Hematopoietic multipotent progenitor cell treated with erythropoietin and hydrocortisone succinate and interleukin-3 and kit ligand, for 4 days (in vitro differentiated cells): ENCODE measurements at places on chromosomes 3 and 15.

DNA sequence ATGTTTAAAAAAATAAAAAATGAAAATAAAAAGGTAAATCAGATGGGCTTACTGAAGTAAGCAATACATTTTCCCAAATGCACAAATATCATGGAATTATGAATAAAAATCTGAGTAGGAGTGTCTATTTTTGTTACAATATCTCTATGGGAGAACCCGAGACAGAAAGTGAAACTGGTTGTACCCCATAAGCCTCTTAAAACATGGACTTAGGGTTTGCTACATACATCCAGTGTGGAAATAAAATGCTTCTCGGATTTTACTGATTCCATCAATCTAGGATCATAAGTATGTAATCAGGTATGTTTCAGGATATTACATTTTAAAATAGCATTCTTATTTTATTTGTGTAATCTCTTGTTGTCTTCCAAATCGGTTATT is 177.8 kb upstream of the CDIN1 start:
- no peak for DNase-seq

DNA sequence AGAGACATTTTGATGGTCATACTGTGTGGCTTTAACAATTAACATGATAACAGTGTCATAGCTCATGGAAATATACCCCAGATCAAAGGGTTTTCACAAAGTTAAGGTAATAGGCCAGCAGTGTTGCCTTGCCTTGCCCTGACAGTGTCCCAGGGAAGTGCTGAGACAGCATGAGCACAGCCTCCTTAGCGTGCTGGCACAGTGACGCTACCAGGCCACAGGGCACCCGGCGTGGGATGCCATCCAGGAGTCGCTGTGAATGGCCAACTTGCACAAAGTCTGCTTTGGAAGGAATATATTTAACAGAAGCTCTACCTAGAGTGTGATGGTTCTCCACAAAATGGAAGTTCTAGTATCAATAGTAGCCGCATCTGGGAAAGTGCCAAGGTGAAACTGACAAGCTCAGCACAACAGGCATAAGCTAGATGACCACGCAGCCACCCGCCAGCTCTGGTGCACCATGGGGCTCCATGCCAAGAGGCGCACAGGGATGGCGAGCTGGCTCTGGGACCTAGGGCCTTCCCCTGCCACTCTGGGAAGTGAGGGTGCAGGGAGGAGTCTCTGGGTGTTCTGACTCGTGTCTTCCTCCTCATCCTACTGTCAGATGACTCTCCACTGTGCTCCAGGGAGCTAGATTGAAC is 86.2 kb downstream of the GABRB3 start:
- DNase-seq = no peak

DNA sequence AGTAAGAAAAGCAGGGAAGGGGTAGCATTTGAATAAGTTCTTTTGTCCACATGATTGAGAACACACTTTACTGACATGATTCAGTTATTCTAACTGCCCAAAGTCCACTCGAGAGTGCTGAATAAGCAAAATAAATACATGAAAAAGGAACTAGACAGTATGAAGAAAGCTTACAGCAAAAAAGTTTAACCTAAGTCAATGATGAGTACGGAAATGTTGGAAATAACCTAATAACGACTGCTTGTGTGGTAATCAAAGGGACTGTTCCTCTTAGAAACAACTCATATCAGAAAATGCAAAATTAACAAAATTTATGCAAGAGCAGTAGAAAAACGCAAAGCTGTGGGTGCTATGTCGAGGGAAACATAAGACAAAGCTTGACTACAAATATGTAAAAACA is 36.6 kb downstream of the DMXL2 start:
- DNase-seq = no peak

GRCh38 chr3:192929146-192929545 is 11.5 kb upstream of the MB21D2 start:
- no peak for DNase-seq

GRCh38 chr15:25783607-25784540 is 79.3 kb downstream of the ATP10A start:
- peak; percentile 50 for DNase-seq

DNA sequence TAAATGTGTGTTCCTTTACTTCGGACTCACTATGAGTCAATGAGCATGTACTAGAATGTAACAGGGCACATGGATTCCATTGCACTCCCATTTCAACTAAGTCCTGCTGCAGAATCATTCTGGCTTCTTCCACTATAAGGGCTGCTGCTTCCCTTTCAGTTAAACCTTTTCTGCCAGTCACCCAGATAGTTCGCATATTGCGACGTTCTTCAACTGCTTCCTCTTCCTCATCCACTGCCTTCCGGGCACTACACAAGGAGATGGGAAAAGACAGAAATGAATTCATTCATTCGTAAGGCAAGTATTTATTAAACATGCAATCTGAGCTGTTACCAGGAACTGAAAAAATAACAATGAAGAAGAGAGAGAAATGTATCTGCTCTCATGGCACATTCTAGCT is 55.6 kb downstream of the POLQ start:
- DNase-seq = peak; percentile 4

GRCh38 chr3:39443530-39443929 is 23.9 kb upstream of the MOBP start:
- DNase-seq = peak; percentile 14

GRCh38 chr3:56921573-56922453 is 120.1 kb upstream of the ARHGEF3 start:
- peak; percentile 36 for DNase-seq

DNA sequence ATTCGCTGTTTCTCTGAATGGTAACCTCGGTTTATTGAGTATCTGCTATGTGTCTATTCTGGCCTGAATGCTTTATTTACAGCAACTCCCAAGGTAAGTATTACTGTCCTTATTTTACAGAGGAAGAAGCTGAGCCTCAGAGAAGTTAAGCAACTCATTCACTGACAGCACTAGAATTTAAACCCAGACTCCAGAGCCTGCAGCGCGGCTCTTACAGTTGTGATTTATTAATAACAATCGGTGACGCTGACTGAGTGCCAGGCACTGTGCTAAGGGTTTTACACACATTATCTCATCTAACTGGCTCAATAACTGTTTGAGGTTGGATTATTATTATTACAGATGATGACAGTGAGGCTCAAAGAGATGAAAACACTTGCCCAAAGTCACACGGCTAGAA is 19.6 kb downstream of the SRGAP3 start:
- no peak for DNase-seq

GRCh38 chr3:16498130-16498890 is 15.2 kb downstream of the RFTN1 start:
- DNase-seq = no peak

DNA sequence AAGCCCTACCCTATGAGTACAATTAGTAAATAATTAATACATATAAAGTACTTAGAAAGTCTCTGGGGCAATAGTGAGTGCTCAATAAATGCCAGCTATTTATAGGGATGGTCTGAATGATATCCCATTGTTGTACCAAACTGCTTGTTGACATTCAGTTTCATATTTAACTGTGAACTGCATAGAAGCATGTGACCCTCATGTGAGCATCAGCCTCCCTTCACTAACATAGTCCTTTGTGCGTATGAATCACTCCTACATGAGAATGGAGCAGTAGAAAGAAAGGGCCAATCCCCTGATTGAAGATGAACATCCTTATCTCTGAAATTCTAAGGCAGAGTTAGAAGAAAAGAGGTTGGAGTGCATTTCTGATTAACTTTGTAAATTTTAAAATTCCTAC is 68.7 kb upstream of the ATP10A start:
- no peak for DNase-seq

GRCh38 chr3:55364421-55364820 is 122.7 kb downstream of the WNT5A start:
- DNase-seq = no peak

GRCh38 chr3:45313743-45314403 is 74.5 kb upstream of the LARS2 start:
- DNase-seq = no peak

GRCh38 chr3:73718326-73719110 is 93.8 kb upstream of the PDZRN3 start:
- no peak for DNase-seq

DNA sequence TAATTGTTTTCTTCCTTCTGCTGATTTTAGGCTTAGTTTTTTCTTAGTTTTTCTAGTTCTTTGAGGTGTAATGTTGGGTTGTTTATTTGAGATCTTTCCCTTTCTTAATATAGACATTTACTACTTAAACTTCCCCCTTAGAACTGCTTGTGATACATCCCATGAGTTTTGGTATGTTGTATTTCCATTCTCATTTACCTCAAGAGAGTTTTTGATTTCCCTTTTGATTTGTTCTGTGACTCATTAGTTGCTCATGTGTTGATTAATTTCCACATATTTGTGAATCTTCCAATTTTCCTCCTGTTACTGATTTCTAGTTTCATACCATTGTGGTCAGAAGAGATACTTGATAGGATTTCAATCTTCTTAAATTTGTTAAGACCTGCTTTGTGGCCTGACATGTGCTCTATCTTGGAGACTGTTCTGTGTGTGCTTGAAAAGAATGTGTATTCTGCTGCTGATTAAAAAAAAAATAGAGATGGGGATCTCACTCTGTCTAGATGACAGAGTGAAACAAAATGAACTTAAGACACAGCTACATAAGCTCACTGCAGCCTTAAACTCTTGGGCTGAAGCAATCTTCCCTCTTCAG is 22.3 kb downstream of the GRM2 start:
- DNase-seq = no peak
